ENCODE measurements at places on chromosomes 13 and 19.

DNA sequence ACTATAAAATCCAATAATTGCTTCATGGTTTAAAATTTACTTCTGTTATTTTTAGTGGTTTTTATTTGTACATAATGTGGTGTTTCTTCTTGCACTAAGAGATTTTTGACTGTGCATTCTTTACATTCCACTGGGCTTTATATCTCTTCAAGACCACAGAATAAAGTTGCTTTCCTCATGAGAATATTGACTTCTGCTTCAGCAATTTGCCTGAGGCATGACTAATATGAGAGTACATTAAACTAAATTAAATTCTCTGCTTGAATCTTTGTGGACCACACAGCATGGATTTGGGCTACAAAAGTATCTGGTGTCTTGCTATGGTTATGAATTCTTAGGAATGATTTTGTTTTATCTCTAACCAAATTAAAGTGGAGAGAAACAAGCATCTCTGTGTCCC is 1463.4 kb upstream of the PCDH20 start:
- no peak for DNase-seq

- no peak for DNase-seq
These were observed 299.3 kb upstream of the SLITRK6 start for GRCh38 chr13:86098511-86098910.

DNA sequence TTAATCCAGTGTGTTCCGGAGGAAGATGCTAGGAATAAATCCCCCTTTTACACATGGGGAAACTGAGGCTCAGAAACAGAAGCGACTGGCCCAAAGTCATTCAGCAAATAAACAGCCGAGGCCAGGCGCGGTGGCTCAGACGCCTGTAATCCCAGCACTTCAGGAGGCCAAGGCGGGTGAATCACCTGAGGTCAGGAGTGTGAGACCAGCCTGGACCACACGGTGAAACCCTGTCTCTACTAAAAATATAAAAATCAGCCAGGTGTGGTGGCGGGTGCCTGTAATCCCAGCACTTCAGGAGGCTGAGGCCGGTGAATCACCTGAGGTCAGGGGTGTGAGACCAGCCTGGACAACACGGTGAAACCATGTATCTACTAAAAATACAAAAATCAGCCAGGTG is 11.6 kb upstream of the PLIN3 start:
- DNase-seq: no peak

GRCh38 chr19:45173816-45174215 is 4.2 kb downstream of the TRAPPC6A start:
- no peak for DNase-seq

DNA sequence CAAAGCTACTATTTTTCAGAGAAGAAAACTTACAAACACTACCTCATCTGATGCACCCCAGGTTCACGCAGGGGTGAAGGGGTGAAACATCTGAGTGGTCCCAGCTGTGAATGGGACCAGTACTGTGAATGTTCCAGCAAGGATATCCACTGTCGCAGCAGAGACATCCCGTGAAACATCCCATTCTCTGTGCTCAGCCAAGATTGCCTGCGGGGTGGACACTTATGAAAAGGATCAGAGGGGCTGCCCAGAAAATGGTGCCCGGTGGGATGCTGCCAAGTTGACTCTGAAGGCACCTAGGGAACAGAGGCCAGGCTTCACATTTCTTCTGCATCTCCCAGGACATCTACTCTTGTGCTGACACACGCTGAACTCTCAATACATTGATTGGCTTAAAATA is 15.9 kb downstream of the IRS2 start:
- DNase-seq: no peak

DNA sequence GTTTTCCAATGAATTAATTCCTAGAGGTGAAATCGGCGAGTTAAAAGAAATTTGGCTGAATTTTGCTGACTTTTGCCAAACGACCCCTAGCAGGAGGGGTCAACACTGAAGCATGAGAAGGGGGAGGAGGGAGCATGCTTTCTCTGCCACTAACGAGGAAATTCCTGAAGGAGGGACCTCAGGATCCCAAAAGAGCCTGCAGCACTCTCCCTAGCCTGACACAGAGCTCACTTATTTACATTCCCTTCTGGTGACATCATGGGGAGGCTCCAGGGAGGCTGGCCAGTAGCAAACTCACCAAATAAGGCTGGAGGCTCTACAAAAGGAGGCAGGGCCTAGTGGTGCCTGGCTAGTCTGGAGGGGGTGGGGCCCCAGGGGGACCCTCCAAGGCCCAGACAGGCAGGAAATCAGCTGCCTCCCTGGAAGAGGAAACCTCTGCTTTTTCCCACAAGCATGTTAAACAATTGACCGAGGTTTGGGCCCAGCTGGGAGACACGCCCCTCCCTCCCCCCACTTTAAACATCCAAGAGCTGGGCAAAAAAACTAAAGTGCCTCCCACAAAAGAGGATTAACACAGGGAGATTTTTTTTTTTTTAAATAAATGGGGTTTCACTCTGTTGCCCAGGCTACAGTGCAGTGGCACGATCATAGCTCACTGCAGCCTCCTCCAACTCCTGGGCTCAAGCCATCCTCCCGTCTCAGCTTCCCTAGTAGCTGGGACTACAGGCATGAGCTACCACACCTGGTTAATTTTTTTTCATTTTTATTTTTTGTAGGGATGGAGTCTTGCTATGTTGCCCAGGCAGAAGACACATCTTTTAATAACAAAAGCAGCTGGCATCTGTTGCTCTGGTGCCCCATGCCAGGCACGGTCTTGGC is 2.1 kb downstream of the DAPK3 start:
- no peak for DNase-seq

DNA sequence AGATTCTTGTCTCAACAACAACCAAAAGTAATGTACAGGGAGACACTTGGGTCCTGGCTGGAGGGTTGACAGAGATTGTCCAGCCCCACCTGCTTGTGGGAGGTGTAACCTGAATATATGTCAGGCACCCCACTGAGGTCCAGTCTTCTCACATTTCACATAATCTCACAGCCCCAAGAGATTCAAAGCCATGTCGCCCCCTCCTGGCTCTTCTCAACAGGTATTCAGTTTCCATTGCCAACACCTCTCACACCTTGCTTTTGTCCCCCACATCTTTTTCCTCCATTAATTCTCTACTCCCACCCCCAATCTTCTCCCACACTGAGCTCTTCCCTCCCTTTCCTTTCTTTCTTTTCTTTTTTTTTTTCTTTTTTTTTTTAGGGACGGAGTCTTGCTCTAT is 11.2 kb downstream of the UNC13A start:
- DNase-seq: no peak

GRCh38 chr19:15866636-15867035 is 31.2 kb downstream of the CYP4F2 start:
- no peak for DNase-seq

DNA sequence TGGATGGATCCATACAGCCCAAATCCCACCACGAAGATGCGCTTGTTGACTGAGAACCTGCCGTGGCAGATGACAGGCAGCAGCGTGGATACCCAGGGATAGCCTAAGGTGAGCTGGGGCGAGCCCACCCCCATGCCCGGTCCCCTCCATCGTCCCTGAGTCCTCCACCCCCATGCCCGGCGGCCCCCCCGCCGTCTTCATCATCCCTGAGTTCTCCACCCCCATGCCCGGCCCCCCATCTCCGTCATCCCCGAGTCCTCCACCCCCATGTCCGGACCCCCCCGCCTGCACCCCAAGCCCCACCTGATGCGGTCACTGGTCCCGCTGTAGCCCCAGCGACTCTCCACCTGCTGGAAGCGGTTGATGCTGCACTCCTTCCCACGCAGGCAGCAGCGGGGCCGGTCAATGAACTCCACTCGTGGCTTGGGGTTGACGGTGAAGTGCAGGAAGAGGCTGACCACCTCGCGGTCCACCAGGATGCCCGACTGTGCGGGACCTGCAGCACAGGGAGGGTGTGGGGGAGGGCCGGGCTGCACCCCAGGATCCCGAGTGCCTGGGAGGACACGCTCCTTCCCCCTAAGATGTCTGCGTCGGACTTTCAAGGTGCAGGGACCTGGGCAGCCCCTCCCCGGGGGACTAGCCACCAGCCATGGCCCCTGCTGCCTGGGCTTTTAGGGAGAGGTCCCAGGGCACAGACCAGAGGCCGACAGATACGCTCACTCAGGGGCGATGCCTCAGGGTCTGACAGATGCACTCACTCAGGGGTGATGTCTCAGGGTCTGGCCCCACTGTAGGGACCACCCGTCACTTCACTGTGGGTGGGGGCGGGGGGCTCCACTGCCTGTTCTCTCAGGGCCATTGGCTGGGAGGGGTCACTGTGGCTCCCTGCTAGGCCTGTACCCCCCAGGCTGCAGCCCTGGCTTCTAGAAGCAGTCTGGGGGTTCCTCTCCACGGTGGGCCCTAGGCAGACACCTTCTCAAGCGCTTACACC is 28.0 kb downstream of the BTBD2 start:
- DNase-seq: no peak

DNA sequence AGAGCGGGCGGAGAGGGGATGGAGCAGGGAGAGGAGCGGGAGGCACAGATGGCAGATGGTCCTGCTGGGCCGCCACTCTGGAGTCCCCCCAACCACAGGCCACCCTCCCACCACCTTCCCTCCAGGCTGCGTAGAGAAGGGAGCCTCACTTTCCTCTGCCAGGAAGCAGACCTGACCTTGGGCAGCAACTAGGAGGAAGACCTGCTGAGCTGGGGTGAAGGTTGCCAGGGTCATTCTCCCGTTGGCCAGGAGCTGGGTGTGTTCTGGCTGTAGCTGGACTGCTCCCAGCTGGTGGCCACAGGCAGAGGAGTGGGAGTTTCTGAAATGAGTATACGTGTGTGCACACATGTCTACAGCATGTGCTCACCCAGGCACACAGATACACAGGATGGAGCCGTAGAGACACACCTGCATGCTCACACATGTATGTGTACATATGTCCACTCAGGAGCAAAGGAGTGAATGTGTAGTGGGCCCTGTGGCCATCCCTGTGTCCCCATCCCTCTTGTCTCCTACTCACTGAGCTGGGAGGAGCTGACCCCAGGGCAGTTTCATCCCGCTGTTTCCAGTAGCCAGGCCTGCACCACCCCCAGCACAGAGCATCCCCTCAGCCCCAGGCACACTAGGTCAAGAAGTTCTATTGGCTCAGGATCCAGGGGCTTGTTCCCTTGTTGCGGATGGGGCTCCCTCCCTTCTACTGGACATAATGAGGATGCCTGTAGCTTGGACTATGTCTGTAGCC is 53.0 kb downstream of the CHST8 start:
- DNase-seq: no peak

DNA sequence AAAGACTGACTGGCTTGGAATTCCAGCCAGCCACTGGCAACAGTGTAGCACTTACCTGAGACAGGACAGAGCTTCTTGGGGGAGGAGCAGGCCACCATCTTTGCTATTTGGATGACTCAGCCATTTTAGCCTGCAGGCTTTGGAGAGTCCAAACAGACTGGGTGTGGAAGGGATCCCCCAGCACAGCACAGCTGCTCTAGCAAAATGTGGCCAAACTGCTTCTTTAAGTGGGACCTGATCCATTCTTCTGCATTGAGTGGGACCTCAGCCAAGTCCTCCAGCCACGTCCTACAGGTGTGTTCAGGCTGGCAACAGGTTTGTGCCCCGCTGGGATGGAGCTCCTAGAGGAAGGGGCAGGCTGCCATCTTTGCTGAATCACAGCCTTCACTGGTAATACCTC is 80.0 kb downstream of the NDFIP2 start:
- DNase-seq: no peak

- no peak for DNase-seq
These were observed 12.8 kb downstream of the ZNF791 start for GRCh38 chr19:12623361-12624031.

DNA sequence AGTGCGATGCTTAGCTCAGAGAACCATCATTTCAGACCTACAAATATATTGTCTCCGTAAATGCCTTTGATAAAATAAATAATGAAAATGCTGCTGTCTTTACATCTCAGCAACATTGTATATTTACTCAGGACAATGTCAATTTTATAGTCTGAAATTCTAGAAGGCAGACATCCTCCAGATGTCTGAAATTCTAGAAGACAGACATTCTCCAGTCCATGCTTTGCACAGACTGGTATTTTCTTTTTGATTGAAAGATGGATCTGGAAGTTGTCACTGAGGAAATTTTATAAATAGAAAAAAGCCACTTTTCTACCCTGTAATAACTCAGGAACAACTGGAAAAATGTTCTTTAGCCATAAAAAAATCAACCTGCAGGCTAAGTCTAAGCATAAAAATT is 2293.3 kb downstream of the PCDH9 start:
- no peak for DNase-seq

GRCh38 chr19:43798546-43799409 is 3.5 kb downstream of the LYPD5 start:
- peak; percentile 59 for DNase-seq

- peak; percentile 46 for DNase-seq
These were observed 64.1 kb downstream of the ZNF429 start for GRCh38 chr19:21569494-21569865.

DNA sequence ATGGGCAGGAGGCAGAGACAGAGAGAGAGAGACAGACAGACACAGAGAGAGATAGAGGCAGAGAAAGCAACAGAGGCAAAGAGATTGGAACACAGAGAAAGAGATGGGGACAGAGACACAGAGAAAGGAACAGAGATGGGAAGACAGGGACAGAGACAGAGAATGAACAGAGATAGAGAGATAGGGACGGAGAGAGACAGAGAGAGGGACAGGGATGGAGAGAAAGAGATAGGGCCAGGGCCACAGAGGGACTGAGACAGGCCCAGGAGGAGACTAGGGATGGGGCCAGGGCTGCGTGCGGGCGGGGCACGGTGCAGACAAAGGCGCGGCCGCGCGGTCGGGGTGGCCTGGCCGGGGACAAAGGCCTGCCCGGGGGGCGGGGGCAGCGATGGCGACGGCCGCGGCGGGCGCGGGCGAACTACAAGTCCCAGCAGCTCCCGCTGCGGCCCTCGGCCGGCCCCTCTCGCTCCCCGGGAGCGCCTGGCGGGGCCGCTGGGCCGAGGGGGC is at the start of gene ZNF358:
Gene ZNF358, plus strand, starts transcription at position 459 of the 507 bp plus-strand sequence. CDS start 3,140 bp downstream, outside the sequence.
- DNase-seq: no peak

DNA sequence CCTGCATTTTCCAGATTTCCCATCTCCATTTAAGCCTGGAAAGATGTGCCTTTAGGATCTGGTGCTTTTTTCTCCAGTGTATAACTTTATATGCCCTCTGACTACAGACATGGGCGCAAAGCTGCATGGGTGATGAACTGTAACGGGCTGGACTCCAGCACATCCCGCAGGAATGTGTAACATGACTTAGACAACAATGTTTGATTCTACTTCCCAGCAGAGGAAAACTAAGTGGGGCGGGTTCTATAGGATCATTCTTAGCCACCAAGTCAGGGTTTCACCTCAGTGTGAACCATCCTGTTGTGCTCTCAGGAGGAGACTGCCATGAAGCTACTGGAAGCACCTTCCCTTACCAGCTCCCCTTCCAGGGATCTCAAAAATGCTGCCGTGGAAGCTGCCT is 93.2 kb upstream of the SERP2 start:
- DNase-seq: no peak

GRCh38 chr13:52961987-52962386 is 66.6 kb upstream of the OLFM4 start:
- DNase-seq: no peak

Measured in stimulated activated CD4-positive, alpha-beta T cell treated with anti-CD3 and anti-CD28 coated beads, Interleukin-12 subunit alpha, Interleukin-12 subunit beta, amount 100 ng/mL, for 24 hours (primary cell).